ENCODE measurements at places on chromosomes 6 and 20.

DNA sequence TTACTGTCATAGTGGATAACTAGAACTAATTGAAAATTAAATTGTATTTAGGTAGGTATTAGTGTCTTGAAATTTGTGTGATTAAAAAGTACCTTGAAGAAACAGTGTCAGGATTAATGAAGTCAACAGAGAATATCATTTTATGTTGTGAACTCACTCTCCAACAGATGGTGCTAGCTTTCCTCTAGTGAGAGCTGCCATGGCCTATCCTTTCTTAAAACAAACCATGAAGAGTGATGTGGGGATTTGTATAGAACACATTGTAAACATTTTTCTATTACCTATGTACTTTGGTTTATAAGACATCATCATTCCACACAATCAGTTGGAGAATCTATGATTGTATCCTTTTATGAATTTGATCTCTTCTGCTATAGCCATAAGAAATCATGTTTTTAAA lies 4.8 kb upstream of the SRSF12 start:
- peak; percentile 63 for DNase-seq

GRCh38 chr6:154297721-154298120 lies 58.9 kb downstream of the IPCEF1 start:
- DNase-seq: no peak

DNA sequence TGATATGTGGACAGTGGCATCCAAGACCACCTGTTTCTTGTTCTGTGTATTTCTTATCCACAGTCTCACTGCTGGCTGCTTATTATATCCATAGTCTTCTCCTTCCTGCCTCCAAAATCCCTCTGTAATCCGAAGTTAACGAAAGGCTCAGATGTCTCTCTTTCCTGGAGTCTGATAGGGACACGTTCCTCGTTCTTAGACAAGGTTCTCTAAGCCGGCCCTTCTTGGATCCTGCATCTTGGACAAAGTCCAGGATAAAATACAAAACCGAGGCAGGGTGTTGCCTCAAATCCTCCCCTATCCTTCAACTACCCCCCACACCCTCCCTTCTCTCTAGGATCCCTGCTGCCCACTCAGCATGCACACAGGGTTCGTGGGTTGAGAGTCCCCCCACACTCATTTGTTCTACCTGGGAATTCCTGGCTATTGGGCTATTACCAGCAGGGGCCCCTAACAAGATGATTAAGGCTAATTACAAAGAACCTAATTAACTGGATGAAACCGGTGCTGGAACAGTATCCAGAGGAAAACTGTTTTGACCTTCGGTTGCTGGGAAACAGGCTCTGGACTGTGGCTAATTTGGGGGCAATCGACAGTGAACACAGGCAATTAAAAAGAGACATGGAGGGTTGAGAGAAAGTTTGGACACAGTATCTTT lies 32.7 kb upstream of the MRPS10 start:
- DNase-seq: no peak

DNA sequence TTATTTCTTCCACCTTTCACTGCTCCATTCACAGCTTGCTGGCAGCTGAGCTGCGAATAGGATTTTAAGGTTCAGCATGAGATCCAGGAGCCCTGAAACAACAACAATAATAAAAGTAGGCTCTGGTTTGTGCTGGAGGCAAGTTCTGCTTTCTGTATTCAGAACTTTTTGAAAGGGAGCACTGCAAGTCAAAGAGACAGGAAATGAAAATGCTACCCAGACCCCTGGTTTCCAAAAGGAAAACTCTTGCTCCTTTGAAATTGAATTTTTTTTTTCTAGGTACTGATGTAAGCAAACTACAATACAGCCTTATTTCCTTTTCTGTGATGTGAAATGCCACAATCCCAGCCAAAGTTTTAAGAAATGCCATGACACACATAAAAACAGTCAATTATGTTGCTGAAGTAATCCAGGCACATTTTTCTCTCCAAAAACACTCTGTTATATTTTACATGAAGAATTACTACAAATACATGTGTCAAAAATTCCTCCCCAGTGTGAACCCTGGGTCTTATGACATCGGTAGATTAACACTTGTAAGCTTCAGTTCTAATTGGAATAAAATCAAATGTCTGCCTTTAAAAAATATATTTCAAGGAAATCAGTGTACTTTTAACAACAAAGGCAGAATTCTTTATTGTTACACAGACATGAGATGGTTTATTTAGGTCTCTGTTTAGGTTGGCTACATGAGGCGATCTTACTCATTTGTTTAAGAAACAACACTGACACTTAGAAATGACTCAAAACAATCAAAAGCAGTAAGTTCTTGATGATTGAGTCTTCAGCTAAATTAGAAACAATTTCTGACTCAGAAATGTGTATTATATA lies 656.7 kb downstream of the EPHA7 start:
- DNase-seq: no peak

DNA sequence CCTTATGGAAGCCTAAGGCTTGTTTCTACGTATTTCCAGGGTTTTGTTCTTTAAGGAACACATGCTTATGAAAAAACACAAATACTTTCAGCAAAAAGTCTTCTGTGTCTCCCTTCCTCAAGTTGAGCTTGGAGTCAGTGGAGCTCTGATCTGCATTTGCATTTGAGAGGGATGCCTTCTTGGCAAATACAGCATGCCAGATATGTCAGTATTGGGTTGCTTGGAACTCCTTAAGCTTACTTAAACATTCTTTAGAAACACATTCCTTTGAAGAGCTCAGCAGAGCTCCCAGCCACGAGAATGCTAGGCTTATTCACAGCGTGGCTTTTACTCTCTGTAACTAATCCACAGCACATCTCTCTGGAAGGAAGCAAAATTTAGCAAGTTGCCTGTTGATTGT lies 68.3 kb downstream of the ANKRD6 start:
- DNase-seq: no peak

DNA sequence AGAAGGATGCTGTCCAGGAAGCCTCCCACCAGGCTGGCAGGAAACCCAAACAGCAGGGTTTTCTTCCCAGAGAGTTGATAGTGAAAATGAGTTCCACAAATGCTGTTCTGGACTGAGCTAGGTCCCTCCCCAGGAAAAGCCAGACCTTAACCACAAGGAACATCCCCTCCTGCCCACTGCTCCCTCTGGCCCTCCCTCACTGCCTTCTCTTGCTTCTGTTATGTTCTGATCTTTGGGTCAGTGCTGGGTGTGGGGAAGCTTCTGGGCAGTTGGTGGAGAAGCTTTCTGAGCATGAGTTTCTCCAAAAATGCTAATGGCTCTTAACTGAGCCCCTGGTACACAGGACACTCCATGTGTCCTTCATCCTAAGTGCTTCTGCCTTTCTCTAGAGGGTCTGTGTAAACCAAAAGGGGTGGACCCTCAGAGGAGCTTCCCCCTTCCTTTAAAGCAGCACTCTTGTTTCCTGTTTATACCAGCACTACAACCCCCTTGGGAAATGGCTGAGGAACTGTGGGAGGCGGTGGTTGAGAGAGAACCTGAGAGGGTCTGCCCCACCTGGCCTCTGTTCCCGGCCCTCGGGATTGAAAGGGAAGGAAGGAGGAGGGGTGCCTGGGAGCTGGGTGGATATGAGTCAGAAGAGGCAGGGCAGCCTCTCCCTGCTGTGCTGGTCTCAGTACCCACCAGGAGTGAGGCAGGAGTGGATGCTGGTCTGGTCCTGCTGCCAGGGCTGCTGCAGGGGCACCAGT lies 42.0 kb downstream of the CDS2 start:
- peak; percentile 82 for DNase-seq

- DNase-seq: no peak
Measured at GRCh38 chr6:154350293-154350692, 6.3 kb downstream of the IPCEF1 start.

DNA sequence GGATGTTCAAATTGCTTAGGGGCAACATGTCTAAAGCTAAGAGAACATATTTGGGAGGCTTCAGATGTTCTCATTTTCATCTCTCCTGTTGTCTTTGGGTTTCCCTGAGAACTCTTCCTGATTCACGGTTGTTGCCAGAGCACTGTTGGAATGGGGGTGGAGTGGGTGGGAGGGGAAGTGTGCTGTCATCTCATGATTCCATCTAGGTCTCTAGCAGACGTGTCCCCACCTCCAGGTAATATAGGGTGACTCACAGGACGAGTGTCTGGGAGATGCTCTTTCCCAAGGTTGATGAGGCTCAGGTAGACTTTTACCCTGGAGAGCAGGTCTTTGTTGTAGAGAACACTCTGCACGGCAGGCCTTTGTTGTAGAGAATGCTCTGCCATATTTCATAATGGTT lies 636.9 kb downstream of the QKI start:
- no peak for DNase-seq

All from dermis blood vessel endothelial cell (primary cell).